ENCODE measurements at places on chromosomes 7 and 10.

GRCh38 chr7:158047391-158048059 lies 540.1 kb downstream of the PTPRN2 start:
- no peak for DNase-seq

- DNase-seq, result no peak
Measured at GRCh38 chr7:91276909-91277308, 12.7 kb downstream of the FZD1 start.

DNA sequence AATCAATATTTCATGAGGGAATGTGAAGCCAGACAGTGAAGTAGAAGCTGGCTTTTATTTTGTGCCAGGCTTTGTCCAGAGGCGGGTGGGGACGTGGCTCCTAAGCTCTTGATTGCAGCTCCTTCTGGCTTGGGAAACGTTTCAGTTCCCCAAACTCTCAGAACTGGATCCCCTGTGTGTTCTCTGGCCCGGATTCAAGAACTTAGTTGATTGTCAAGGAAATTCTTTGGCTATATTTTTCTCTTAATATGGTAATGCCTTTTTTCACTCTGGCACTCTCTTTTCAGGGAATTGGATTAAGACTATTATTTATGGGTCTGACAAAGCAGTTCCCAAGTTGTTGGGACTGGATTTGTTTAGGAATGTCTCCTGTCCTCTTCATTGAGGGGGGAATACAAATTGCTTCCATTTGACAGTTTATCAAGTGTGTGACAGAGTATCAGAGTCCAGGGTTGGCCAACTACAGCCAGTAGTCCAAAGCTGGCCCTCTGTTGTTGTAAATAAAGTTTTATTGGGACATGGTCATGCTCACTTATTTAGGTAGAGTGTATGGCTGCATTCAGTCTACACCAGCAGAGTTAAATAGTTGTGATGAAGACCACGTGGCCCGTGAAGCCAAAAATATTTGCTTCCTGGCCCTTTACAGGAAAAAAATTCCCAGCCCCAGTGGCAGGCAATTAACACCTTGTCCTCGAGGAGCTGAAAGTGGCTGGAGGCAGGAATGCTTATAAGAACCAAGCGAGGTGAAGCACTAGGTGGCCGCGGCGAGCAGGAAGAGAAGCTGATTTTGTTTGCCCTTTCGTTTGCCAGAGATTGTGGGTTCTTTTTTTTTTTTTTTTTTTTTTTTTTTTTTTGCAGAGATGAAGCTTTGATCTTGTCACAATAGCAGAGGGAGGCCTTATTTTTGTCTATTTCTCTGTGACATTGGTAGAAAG lies 34.3 kb downstream of the HTRA1 start:
- DNase-seq, result no peak

- DNase-seq, result no peak
Measured at GRCh38 chr7:46145412-46145811, 224.3 kb upstream of the IGFBP3 start.

DNA sequence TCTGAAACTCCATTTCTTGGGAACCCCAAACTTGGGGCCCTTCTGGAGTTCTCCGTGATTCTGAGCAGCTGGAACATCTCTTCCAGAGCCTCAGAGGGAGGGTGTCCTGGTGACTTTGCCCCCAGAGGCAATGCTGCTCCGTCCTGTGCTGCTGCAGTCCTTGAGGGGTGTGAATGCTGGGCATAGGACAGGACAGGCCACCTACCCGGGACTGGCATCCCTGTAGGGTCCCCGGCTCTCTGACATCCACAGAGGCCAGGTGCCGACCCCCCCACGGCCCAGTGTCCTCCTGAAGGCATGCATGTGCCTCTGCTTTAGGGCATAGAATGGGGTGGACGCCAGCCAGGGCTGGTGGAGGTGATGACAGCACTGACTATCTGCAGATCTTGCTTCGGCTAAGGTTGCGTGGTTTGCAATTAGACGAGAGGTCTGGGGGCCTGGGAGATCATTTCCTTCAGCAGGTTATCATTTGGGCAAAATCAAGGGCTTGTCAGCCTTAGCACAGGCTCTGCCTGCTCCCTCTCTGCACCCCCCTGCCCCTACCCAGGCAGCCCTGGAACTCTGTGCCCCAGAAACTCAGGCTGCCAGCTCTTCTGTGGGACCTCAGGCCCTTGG lies 136.9 kb upstream of the GPR26 start:
- DNase-seq, result no peak

GRCh38 chr10:3099291-3100092 lies 32.1 kb downstream of the PFKP start:
- no peak for DNase-seq

DNA sequence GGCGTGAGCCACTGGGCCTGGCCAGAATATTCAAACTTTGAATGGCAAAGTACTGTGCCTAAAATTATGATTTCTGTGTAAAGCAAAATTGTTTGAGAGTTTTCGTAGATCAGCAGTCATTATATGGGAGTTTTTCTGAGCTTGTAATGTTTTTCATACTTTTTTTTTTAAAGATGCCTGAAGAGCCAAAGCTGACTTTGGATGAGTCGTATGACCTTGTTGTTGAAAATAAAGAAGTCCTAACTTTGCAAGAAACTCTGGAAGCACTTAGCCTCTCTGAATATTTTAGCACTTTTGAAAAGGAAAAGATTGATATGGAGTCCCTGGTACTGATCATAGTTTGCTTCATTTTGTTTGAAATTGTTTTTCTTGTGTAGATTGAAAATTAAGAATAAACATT lies 26.7 kb downstream of the SEC23IP start:
- DNase-seq, result no peak
